Tibial nerve (tissue), 4 donors: ENCODE measurements at places on chromosomes 1 and 21. TPM values are rescaled to one million over a fixed set of nuclear protein-coding genes. Genes with fewer than 3 reads are reported as not detected.

The ERICH3 gene
- total RNA-seq = 0.20 TPM

The IFFO2 gene
- total RNA-seq = 5.1 TPM

The EDARADD gene
- 0.42 TPM for total RNA-seq

DNA sequence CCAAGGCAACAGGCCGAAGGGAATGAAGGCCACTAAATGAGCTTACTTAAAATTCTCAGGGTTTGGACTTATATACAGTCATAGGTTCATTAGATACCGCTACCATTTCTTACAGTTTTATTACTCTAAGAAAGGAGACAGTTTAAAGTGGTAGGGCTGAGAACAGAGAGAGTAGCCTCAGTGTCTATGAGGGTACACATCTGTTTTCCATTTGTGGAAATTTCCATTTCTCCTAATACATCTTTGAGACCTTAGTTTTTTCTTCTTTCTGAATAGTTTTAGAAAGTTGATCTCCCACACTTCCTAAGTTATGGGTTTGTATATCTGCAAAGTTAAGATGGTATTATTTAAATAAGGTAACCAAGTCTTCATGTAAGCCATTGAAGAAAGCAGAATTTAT is 1279.1 kb downstream of the NCAM2 start:
- DNase-seq = no peak
- H3K36me3 ChIP-seq = no peaks in the 10 kb centered on the region
- H3K4me3 ChIP-seq = no peak overlapping the region
- H3K27ac ChIP-seq = no peak overlapping the region
- H3K27me3 ChIP-seq = no peaks in the 10 kb centered on the region
